ENCODE measurements at places on chromosomes 6 and 20.

DNA sequence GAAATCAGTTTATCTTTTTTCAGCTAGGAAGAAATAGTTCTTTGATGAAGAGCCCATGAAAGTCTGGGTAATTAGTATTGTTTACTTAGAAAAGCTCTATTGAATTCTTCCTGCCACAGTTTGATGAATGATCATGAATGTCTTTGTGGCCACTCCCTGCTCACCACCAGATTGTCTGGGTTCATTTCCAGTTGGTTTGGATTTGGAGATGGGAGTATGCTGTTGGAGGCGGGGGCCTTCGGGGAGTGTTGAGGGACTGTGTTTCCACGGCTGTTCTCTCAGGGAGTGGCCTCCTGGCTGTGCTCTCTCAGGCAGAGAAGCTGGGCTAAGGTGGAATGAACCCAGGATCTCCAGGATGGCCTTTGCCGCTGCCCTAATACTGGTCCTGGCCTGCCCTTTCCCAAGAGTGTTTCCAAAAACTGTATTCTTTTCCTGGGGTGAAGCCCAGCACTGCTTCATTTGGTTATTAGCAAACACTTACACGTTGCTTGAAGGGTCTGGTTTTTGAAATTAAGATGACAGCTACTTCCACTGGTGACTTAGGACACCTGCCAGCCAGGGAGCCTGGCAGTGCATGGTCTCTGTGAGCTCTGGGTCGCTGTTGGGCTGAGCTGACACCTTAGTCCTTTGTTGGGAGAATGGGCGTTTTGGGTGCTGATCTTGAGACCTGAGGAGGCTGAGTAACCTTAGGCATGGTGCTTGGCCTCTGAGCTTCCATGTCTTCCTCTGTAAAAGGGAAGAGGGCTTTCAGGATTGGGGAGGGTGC, 23.2 kb downstream of the PRPF6 start:
- no peak for DNase-seq

- no peak for DNase-seq
Observed at GRCh38 chr6:54959820-54960219, 113.2 kb downstream of the FAM83B start.

DNA sequence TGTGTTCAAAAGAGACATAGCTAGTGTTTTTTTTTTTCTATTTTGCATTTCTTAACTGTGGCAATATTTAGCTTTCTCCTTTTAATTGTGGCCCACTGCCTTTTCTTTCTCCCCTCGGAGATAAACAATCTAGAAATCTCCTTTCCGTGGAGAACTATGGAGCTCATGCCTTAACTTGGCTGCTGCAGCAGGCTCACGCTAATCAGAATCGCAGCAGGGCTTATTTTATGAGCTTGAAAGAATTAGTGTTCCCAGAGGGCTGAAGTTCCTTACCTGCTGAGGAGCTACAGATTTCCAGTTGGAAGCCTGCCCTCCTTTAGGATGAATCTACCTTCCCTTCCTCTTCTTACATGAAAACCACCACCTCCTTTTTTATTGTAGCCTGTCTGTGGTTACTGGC, 35.6 kb downstream of the CTNNBL1 start:
- DNase-seq: peak; percentile 55

DNA sequence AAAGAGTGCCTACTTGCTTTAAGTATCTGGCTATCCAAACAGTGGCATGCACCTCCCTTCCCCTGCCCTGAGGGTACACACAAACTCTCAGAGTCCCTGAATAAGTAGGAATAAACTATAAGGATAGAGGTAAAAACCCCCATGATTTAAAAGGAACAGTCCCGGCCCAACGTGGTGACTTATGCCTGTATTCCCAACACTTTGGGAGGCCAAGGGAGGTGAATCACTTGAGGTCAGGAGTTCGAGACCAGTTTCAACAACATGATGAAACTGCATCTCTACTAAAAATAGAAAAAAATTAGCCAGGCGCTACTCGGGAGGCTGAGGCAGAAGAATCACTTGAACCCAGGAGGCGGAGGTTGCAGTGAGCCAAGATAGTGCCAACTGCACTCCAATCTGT, 22.2 kb downstream of the SAMHD1 start:
- no peak for DNase-seq

- DNase-seq: no peak
Observed at GRCh38 chr20:48760403-48760983, 67.3 kb downstream of the PREX1 start.

DNA sequence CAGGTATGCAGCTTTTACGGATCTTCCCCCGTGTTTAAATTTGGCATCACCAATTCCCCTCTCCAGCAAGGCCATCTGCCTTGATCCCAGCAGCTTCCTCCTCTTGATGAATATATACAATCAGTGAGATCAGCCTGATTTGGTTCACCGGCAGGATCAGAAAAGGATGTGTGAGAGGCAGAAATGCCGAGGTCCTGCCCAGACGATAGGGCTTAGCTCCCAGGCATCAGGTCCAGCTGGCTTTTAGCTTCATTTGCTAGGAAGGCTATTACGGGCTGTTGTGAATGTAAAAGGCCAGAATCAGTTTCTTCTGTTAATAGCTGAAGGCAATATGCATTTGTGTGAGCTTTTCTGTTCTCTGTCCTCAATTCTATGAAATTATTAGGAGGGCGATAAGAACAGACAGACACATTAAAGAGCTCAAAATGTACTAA, 372.8 kb downstream of the BTBD9 start:
- no peak for DNase-seq
